ENCODE measurements at places on chromosomes 2 and 18. TPM values are rescaled to one million over a fixed set of nuclear protein-coding genes. Genes with fewer than 3 reads are reported as not detected.

DNA sequence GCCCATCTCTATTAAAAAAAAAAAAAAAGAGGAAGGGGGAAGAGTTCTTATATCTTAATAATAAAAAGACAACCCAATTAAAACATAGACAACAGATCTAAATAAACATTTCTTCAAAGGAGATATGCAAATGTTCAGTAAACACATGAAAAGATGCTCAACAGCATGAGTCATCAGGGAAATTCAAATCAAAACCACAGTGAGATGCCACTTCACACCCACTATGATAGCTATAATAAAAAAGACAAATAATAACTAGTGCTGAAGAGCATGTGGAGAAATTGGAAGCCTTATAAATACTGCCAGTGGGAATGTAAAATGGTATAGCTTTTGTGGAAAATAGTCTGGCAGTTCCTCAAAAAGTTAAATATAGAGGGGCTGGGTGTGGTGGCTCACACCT lies 61.5 kb upstream of the CYP20A1 start:
- DNase-seq: no peak

- DNase-seq: peak; percentile 82
Measured at GRCh38 chr2:70356941-70357683, 55.2 kb upstream of the FAM136A start.

- DNase-seq: no peak
Measured at GRCh38 chr2:215862351-215862771, 151.0 kb downstream of the MREG start.

DNA sequence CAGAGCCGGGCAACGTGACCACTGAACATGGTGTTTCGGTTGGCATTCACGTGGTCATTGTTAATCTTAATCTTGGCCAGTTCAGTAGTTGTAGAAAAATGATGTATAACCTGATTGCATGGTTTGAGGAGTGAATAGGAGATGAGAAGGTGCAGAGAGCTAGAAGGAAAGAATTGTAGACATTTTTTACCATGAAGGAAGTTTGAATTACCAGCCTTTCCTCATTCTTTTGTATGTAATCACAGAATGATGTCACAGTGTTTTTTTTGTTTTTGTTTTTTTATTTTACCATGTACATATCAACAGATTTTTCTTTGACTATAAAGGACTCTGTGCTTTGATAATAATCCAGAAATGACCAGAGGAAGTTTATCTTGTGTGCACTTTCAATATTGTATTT lies 126.3 kb downstream of the LTBP1 start:
- peak; percentile 35 for DNase-seq

DNA sequence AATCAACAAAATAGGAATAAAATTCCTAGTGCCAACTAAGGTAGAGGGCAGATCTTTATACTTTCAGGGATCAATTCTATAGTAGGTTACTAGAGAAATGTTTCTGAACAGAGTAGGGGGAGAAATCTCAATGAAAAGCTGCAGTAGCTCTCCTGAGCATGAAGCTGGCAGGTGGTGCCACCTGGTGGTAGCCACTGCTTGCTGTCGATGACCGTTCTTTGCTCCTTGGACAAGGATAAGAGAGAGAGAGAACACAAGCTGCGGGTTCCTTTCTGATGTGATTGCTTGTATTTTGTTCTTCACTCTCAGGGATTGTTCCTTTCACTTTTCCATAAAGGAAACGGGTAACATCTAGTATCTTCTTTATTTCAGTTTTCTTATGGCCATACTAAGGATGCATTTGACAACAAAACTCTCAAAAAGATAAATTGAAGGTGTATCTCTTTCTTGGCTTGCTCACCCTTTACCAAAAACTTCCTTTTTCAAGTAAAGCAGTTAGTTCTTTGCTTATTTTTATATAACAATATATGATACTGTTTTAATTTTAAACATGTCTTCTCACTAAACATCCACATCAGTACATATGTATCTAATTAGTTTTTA lies 18.6 kb upstream of the MRPL19 start:
- DNase-seq: peak; percentile 80

DNA sequence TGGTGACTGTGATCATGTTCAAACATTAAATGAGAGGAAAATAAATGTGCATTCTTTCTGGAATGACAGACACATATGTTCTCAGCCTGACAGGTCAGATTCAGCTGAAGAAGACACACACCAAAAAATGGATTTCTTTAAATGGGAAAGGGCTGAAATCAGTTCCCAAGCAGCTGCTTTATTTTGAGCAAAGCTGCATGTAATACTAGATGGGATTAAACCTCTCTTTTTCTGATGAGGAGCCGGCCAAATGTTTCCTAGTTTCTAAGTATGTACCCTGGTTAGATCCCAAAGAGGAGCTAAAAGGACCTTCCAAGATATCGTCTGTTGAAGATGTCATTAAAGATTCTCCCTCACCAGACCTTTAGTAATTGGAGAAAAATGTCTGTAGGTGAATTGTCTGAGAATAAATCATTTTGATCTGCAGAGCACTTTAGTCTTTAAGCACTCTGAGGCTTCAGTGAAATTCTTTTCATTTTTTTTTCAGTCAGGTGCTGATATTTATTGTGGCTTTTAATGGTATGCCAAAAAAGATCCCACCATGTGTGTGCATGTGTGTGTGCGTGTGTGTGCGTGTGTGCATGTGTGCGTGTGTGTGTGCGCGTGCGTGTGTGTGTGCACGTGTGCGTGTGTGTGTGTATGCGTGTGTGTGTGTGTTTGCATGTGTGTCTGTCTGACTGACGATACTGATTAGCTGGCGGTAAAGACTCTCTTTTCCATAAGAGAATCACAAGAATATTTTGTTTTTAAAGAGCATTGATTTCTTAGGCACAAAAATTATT lies 175.8 kb downstream of the IRS1 start:
- no peak for DNase-seq

DNA sequence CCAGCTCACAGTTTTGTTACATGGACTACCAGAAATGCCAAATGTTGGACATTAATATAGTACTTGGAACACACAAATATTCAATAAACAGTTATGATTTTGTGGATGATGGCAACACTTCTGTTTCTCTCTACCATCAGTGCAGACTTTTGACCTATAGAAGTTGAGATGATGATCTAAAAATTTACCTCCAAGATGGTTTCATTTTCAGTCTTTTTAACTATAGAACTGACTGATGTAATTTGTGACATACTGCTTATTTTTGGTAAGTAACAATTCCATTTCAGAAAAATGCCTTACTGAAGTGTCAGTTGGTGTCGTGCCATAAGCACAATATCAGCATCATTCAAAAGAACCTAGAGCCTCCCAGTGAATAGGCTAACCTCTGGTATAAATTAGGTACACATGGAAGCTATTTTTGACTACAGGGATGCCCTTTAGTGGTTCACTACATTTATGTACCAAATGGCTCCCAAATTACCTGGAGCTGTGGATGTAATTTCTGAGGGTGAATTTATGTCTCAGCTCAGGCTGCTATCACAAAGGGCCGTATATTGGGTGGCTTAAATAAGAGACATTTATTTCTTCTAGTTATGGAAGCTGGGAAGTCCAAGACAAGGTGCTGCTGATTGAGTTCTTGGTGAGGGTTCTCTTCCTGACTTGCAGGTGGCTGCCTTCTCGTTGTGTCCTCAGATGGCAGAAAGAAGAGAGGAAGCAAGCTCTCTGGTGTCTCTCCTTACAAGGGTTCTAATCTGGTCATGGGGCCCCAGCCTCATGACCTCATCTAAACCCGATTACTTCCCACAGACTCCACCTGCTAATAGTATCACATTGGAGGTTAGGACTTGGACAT lies 66.5 kb downstream of the ALPK2 start:
- DNase-seq: no peak

GRCh38 chr2:240981871-240982800 lies 16.3 kb upstream of the SNED1 start:
- no peak for DNase-seq

DNA sequence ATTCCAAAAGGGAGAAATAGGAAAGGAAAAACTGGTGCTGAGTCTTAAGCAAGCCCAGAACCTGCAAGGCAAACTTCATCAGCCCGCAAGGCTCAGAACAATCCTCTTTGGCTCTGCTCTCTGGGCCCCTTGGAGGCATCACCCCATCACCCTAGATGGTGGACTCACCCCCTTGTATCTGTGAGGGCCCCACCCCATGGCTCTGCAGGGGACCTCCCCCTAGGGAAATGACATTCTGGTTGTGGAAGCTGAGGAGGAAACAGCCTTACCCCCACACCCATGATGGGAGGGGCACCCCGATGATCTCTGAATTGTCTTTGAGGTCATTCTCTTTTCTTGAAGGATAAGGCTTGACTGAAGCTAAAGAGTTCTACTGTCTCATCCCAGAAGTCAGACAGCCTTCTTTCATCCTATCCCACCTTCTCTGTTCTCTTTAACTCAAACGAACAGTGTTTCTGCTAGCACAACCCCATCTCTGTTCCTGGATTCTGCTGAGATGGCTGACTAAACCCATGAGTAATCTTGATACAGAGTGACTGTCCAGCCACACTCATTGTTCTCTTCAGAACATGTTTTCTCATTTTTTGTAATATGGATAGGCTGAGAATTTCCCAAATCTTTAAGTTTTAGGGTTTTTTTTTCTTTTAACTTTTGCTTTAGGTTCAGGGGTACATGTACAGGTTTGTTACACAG lies 492.1 kb upstream of the MYT1L start:
- DNase-seq: no peak

GRCh38 chr2:9335322-9335832 lies 88.0 kb downstream of the ITGB1BP1 start:
- DNase-seq: no peak

- no peak for DNase-seq
Measured at GRCh38 chr18:38843291-38843690, 1277.7 kb upstream of the CELF4 start.

- no peak for DNase-seq
Measured at GRCh38 chr18:35641916-35642315, 60.4 kb downstream of the GALNT1 start.

DNA sequence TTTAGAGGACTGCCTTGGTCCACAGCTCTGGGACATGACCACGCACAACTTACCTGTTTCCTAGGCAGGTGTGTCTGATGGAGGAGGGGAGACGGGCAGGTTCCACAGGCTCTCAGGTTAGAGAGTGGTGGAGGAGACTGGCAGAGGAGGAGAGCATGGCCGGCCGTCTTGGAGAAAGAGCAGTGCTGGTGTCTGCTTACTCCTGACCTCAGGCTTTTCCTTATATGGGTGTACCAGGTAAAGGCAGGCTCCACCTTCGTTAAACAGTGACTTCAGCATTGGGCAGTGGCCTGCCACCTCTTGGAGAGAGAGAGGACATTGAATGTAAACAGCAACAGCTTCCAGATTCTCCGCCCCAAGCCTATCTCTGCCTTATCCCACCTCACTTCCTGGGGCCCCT lies at the start of gene CAPN13:
Gene CAPN13, minus strand, starts transcription at position 198 of the 400 bp plus-strand sequence. CDS start 20,121 bp downstream, outside the sequence.
- DNase-seq: no peak

DNA sequence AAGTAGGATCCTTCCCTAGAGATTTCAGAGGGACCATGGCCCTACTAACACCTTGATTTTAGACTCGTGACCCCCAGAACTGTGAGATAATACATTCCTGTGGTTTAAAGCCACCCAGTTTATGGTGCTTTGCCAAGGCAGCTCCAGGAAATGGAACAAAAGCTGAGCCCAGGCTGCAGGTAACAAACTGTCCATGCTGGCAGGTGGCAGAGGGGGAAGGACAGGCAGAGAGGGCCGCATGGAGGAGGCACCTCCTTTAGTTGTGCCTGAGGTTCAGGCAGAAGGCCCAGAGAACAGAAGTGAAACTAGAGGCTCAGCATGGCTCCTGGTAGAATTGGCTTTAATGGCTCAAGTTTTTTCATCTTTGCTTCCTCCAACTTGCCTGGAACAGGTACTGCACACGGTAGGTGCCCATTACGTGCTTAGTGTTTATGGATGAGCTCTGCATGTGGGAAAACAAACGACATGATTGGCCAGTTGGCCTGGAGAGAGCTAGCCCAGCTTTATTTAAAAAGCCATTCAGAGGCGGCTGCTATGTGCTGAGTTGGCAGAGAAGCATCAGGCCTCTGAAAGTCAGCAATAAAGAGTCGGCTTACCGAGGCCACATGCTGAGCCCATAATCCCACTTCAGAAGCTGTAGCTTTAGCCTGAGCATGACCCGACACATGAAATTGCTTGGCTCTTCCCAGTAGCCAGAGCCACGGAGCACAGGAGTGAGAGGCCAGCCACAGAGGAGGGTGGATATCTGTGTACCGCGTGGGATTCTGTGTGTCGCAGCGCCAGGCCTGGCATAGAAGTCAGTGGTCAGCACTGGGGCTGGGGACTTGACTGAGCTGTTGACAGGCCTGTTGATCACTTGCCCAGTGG lies 36.5 kb downstream of the HS1BP3 start:
- no peak for DNase-seq

- no peak for DNase-seq
Measured at GRCh38 chr2:23021311-23022120, 363.5 kb upstream of the KLHL29 start.

- no peak for DNase-seq
Measured at GRCh38 chr2:57434972-57435371, 611.6 kb upstream of the VRK2 start.

DNA sequence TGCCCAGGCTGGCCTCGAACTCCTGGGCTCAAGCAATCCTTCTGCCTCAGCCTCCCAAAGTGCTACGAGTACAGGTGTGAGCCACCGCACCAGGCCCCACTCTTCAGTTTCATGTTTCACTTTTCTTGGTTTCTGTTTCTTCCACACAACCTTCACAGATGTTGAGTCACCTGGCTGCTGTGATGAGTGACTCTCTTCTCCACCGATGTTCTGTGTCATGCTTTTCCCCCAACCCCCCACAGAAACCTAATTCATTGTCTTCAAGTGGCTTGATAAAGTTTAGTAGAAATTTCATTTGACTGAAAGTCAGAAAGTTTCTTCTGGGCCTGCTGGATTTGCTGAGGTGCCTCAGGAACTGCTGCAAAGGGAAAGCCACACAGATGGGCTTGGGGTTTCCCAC lies 78.5 kb downstream of the SPHKAP start:
- no peak for DNase-seq

GRCh38 chr18:79800371-79801180 lies 2.8 kb downstream of the KCNG2 start:
- DNase-seq: no peak

MYO1B gene
- 97.4 TPM for total RNA-seq

SPOPL gene
- 9.2 TPM for total RNA-seq

MAL gene
- total RNA-seq: not detected

TDRD15 gene
- not detected for total RNA-seq

SEMA4C gene
- total RNA-seq: 20.8 TPM

IL36A gene
- total RNA-seq: not detected

SLC4A5 gene
- total RNA-seq: 0.20 TPM

ELOA2 gene
- not detected for total RNA-seq

IL36G gene
- not detected for total RNA-seq

STAT4 gene
- 0.40 TPM for total RNA-seq

UNC80 gene
- total RNA-seq: 0.20 TPM

CDKL4 gene
- 0.79 TPM for total RNA-seq

MYL1 gene
- not detected for total RNA-seq

ERMN gene
- total RNA-seq: not detected

CDH19 gene
- total RNA-seq: not detected

CNRIP1 gene
- 36.9 TPM for total RNA-seq

NEURL3 gene
- total RNA-seq: 0.20 TPM

HOXD12 gene
- total RNA-seq: not detected

VWC2L gene
- not detected for total RNA-seq

CHRNG gene
- total RNA-seq: not detected

TNS1 gene
- 26.8 TPM for total RNA-seq

RAB3GAP1 gene
- total RNA-seq: 34.3 TPM

CEP68 gene
- total RNA-seq: 30.8 TPM

SERPINB12 gene
- total RNA-seq: not detected

RIT2 gene
- total RNA-seq: not detected

INPP4A gene
- total RNA-seq: 14.2 TPM

LYG1 gene
- total RNA-seq: 0.22 TPM

LBX2 gene
- 0.65 TPM for total RNA-seq

NYAP2 gene
- not detected for total RNA-seq

VSNL1 gene
- total RNA-seq: not detected

LIPG gene
- total RNA-seq: 6.1 TPM
